ENCODE measurements at places on chromosomes 3 and 15.

- no peak for DNase-seq
Measured at GRCh38 chr3:7410782-7411181, 549.9 kb downstream of the GRM7 start.

DNA sequence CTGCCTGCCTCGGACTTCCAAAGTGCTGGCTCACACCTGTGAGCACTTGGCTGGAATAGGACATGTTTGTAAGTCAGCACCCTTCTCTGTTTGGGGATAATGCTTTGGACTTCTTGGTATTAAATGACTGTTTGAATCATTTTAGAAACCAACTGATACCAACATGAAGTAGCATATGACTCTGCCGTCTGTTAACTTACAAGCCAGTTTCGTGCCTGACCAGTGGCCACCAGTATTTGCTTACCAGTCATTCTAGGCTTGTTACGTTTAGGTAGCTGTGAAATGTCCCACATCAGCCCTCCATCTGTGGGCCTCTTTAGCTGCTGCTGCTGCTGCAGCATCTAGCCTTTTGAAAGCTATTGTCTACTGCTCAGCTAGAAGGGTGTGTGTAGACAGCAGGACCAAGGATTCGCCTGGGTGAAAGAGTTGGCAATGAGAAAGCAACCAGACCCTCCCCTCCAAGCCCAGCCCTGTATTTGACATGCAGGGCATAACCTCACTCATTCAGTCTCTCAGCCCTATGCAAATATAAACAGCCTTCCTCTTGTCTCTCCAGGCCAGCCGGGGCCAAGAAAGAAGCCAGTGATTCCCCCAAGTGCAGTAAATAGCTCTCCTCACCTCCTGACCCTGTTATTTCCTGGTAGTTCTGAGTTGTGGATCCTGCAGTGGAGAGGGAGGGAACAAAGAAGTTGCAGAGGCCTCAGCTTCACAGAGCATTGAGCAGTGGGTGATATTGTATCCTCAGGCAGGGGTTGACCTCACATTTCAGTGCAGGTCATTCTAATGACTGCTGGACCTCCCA is 51.0 kb downstream of the NKIRAS1 start:
- peak; percentile 22 for DNase-seq

DNA sequence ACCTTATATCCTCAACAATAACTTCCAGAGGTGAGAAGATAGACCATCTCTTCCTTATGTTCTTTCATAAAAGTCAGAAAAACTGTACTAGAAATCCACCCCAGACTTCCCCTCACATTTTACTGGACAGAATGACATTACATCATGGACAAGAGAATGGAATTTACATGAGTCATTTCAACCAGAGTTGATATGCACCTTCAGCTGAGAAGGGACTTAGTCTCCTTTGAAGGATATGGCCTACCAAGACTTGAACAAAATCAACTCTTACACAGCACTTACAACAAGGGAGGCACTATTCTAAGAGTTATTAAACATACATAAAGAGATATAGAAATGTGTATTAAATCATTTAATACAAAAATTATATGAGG is 380.0 kb upstream of the DPH6 start:
- DNase-seq, result no peak

DNA sequence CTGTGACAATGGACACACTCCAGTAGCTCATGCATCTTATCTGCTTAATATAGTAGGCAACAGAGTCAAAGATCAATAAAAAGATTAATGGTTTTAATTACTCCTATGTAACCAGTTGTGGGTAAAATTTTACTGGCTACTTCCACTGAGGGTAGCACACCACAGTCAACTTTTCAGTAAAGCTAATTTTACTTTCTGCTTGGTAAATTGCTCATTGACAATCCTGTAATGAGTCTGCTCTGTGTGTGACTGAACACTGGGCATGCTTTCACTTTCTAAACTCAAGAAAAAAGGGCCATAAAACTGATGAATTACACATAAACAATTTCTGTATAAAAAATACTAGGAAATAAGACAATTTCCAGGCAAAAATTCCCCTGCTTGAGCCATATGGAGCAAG is 838.3 kb downstream of the VGLL3 start:
- no peak for DNase-seq

GRCh38 chr3:115960799-115961198 is 337.5 kb downstream of the GAP43 start:
- DNase-seq, result no peak

GRCh38 chr3:11820531-11821041 is 26.1 kb downstream of the TAMM41 start:
- DNase-seq, result no peak

GRCh38 chr15:90607361-90607760 is 77.6 kb downstream of the CRTC3 start:
- DNase-seq, result peak; percentile 94

DNA sequence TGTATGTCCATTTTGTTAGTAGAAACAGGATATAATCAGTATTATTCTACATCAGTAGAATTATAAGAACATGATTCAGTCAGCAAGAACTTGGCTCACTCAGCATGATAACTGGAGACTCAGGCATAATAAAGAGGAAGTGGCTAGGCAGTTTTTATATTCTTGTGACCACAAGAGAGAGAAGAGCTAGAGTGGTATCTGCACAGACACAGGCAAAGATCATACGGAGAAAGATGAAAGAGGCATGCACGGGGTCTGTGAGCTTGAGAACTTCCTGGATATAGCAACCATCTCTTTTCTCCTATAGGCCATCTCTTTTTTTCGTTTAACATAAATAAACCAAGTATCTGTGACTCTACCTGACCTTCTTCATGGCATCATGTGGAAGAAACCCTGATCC is 46.8 kb downstream of the MYO5A start:
- no peak for DNase-seq

DNA sequence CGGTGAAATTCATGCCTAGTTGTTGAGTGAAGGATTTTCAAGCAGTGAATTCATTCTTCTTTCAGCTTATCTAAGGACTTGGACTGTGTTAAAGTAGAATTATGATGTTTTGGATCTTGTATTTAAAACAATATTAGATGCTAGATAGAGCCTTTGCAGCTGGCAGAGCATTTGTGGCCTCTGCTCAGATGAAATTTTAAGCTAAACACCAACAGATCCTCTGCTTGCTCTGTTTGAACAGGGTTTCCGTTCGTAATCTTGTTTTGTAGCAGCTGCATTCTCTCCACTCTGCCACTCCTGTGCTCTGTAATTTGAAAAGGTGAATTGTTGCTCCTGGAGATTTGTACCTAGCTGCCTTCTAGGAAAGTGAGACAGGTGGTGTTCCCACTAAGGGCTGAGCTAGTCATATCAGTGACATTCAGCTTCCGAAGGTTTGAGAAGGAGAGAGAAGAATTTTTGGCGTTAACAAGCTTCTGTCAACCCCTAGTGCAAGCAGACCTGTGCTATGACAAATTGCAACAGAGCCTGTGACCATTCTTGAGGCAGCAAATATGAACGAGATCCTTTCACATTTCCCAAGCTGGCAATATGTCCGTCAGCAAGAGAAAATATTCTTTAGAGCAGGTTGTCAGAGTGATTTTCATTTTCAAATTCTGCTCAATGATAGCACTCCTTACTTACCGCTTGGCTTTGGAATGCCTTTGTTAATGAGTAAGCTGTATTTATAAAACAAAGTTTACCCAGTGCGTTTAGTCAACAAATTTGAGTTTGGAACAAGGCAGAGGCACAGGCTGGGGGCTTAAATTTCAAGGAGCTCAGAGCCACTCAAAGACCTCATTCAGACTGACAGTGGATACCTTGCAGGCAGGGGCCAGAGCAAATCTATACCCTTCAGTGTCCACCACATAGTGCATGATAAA is 5.3 kb downstream of the CHST2 start:
- DNase-seq, result no peak

DNA sequence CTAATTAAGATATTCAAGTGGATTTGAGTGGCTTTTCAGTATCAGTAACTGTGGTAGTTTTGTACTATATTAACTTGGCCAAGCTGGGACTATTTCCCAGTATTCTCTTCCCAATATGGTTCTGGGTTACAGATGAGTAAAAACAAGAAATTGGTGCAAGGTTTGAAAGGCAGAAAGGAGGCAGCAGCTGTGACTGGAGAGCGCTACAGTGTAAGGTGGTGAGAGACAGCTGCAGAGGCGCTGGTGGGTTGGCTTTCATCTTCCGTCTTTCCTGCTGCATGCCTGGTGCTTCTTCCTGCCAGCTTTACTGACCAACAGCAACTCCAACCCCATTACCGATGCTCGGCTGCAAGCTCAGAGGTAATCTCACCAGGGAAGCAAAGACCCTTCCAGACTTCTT is 9.8 kb downstream of the DPH3 start:
- no peak for DNase-seq

GRCh38 chr15:78621810-78622402 is 1.1 kb upstream of the CHRNA3 start:
- DNase-seq, result no peak

GRCh38 chr3:195767792-195768191 is 43.9 kb downstream of the MUC4 start:
- no peak for DNase-seq

DNA sequence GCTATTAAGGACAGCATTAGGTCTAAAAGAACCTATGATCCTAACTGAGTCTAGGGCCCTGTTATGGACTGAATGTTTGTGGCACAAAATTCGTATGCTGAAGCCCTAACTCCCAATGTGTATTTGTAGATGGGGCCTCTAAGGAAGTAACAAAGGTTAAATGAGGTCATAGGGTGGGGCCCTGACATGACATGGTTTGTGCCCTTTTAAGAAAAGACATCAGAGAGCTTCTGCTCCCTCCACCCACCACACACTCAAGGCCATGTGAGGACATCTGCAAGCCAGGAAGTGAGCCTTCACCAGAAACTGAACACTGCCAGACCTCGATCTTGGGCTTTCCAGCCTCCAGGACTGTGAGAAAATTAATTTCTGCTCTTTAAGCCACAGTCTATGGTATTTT is 49.2 kb downstream of the PHC3 start:
- DNase-seq, result no peak

DNA sequence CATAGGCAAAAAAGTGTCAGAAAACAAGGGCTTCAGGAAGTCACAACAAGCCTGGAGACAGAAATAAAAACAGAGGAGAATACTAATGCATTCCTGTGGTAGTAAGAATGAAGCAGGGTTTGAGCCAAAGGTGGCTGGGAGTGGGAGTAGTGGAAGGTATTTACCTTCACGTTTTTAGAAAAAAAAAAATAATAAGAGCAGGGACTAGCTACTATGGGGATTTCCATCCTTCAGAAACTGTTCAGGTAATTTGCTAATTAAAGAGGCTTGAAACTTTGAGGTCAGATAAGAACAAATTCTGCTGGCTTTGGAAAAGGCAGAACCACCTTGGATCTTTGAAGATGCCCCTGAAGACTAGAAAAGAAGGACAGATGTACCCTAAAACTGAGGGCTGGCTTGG is 18.4 kb downstream of the ILDR1 start:
- no peak for DNase-seq

DNA sequence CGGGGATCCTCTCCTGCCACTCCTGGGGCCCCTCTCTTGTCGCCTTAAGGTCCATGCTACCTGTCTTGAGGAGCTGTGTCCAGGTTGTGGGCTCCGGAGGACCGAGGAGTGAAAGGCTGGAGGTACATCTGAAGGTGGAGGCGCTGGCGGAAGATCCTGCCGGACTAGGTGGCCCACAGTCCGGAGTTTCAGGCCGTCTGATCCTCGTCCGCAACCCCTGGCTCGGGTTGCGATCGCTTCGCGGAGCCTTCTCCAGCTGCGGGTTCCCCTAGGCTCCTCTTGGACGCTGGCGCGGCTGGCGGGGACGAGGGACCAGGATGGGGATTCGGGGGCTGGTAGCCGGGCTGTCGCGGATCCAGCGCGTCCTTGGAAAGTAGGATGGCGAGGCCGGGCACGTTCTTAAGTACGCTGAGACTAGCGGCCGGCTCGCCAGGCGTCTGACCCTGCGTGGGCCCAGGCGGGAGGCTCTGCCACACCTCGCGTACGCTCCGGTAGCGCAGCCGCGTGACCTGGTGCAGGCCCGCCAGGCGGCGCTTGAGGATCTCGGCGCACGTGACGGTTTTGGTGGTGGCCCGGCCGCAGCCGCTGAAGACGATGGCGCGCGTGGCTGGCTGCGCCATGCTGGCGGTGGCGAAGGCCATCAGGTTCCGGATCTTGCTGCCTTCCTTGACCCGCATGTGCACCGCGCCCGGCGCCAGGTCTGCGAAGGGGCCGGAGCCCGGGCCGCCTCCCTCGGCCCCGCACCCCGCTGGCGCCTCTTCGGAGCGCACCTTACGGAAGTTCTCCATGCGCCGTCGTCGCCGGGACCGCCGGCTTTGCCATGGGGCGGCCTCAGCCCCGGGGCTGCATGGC is 550 bp downstream of the RPP25 start:
- peak; percentile 31 for DNase-seq

GRCh38 chr3:137692803-137693431 is 71.2 kb upstream of the SOX14 start:
- DNase-seq, result peak; percentile 2

- no peak for DNase-seq
Measured at GRCh38 chr3:103924544-103924943, 1442.2 kb upstream of the ALCAM start.

DNA sequence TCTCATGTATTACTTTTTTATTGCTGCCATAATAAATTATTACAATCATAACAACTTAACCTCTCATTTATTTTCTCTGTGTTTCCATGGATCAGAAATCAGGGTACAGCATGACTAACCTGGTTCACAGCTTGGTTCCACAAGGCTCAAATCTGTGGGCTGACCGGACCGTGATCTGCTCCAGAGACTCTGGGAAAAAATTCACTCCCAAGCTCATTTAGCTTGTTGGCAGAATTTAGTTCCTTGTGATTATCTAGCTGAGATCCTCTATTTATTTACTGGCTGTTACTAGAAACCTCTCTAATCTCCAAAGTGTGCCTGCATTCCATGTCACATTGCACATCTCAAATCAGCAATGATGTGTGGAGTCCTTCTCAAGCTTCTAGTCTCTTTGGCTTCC is 386.6 kb downstream of the DIPK2A start:
- DNase-seq, result no peak

DNA sequence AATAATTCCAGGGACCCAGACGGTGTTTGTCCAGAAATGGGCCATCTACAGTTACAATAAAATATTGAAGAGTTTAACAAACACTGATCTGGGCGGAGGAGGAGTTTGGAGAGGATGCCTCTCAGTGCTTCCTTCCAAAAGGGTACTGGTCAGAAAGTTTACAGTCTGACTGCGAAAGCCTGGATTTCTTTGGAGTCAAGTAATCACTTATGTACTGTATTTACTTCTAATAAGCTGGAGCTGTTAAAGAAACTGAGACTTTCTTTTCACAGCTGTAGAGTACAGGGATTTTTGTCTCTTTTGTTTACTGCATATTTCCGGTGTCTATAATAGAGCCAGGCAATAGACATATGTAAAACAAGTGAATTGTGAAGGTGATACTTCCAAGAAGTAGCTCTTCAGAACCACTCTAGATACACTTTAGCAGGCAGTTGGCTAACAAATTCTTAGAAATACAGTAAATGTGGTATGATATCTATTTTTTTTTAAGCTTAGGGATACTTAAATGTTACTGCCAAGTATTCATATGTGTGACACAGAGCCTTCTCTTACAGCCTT is 22.1 kb upstream of the NEO1 start:
- peak; percentile 14 for DNase-seq

DNA sequence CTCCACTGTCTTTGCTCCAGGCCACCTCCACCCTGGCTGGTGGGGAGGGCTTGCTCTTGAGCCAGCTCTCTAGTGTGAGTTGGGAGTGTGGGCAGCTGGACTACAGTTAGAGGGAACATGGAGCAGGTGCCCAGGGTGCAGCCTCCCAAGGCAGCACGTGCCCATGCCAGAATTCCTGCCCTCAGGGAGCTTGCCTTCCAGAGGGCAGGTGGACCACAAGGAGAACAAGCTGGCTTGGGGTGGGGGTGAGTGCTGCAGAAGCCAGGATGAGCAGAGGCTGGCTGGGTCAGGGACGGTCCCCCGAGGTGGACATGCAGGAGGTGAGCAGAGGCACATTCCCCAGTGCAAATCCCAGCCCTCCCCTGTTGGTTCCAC is 89.5 kb downstream of the VGLL4 start:
- no peak for DNase-seq

GRCh38 chr3:53705024-53705745 is 141.0 kb downstream of the CHDH start:
- no peak for DNase-seq
